ENCODE measurements at places on chromosomes 5 and 9. TPM values are rescaled to one million over a fixed set of nuclear protein-coding genes. Genes with fewer than 3 reads are reported as not detected.

The TSLP gene
- 0.09 TPM for total RNA-seq

The PCDHB7 gene
- total RNA-seq: 0.45 TPM

The FIBCD1 gene
- 0.19 TPM for total RNA-seq

The ELOVL7 gene
- total RNA-seq: under 0.01 TPM

The WHRN gene
- under 0.01 TPM for total RNA-seq

The SPACA9 gene
- 1.4 TPM for total RNA-seq

The DMRT2 gene
- total RNA-seq: not detected
